ENCODE measurements at places on chromosomes 3 and 15.

DNA sequence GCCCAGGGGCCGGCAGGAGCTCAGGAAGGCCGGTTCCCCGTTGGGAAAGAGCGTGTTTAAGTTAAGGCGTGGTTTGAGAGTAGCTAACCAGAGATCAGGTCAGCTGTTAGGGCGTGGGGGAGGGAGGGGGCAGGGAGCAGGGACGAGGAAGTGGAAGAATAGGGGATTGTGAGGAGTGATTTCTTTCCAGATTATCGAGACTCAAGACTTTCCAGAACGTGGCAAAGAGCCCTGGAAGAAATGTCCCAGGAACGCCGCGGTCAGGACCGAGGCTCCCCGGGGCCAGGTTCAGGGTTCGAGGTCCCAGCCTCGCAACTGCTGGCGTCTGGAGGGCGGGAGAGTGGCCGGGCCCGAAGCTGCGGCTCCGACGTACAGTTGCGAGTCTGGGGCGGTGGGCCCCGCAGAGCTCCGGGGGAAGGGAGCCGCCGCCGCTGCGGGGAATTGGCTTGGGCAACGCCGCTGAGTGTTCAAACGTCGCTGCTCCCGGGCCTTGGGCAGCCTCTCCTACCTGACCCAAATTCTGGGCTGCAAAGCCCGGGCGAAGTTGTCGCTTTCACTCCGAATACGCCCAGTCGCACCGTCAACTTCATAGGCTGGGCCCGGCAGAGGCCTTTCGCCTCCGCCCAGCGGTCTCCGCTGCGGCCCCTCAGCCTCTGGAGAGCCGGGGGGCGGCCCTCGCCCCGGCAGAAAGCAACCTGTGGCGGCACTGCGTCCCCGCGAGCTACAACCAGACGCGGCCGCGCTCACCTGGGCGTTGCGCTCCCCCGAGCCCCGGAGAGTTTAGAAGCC, 9.5 kb downstream of the ISL2 start:
- no peak for DNase-seq

DNA sequence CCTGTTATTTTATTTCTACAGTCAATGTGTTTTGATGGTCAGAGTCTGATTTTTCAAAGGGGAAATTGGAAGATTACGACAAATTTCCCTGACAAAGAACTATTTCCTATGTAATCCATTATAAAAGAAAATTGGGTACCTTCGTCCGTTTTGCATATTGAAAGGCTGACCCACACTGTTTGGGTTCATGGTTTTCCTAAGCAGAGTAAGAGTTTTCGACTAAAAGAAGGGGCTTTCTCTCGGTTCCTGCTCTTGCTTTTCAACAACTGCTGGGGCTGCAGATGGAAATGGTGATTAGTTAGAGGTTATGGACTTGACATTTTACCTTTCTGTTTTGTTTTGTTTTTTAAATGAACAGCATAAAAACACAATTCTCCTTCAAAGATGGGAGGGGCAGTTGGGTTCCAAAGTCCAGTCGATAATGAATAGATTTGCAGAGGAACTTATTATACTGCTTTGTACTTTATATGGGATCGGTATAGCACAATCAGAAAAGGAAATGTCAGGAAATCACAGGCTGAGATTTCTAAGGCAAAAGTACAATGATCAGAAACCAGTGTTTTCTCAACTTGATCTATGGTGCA, 978 bp downstream of the KCNMB2 start:
- no peak for DNase-seq

- DNase-seq: no peak
Observed at GRCh38 chr3:134824791-134825190, 29.7 kb downstream of the EPHB1 start.

GRCh38 chr3:32310918-32311839, 72.7 kb downstream of the CMTM8 start:
- no peak for DNase-seq

- DNase-seq: no peak
Observed at GRCh38 chr15:89052474-89052873, 35.8 kb upstream of the ABHD2 start.

DNA sequence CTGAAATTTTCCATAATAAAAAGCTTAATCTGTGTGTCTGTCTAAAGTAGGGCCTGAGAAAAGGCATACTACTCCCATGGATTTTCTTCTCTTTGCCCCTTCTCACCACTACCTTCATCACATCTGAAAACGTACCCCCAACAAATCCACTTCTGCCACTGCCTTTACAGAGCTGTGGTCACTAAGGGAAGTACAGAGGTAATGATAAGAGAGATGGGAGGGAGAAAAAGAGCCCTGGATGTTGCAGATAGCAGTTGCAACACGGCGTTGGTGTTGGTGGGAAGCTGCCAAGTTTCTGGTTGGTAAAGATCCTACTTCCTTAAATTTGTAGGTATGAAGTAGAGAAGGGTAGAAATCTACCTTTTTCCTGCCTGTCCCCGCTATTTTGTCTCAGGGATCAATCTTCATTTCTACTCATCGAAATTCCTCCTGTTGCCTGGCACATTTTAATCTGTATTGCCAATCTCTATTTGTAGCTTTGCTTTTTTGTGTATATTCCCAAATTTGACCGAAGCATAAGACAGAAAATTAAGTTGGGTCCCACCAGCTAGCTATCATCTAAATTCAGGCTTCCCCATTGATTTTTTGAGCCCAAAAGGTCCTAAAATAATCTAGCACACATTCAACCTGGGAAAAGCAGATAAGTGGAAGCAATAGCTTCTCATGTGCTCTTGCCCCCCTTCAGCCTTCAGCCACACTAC, 102.9 kb downstream of the TFDP2 start:
- no peak for DNase-seq

GRCh38 chr3:9659849-9660248, 10.5 kb downstream of the MTMR14 start:
- DNase-seq: no peak

DNA sequence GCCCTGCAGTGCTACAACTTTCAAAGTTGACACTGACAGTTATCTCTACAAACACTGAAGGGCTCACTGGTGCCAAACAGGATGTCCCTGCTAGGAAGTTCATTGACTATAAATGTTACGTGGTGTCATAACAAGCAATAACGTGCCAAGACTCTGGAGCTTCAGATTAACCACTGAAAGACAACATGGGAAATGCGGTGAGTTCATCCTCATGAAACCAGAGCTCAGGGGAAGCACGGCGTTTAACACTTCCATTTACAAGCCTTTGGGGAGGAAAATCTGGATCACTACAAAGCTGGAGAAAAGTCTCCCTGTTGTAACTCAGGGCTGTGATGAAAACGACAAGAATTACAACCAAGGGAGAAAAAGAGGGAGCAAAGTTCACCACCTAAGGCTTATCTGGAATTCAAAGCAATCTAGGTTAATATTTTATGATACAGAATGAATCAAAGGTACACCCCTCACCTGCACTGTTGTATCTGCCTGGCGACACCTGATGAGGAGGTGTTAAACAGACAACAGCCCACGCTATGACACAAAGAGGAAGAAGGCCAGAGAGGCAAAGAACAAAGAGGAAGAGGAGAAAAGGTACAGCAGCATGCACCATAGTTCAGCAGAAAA, 27.0 kb downstream of the SHQ1 start:
- DNase-seq: peak; percentile 64

DNA sequence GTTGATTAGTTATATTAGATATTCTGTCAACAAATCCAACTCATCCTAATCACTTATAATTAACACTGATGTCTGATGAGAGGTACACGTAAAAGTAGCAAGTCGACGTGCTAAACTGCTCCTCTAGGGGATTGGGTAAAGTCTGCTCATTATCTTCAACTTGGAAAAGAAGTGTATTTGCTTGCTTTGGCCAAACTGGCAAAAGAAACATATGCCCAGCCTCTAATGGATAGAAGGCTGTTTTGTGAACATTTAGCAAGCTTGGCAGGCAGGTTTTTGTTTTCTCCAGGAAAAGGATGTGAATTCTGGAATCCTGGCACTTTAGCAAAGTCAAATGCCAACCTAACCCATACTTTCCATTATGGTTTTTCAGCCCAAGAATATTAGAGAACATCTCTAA, 264.8 kb downstream of the TBL1XR1 start:
- DNase-seq: no peak

DNA sequence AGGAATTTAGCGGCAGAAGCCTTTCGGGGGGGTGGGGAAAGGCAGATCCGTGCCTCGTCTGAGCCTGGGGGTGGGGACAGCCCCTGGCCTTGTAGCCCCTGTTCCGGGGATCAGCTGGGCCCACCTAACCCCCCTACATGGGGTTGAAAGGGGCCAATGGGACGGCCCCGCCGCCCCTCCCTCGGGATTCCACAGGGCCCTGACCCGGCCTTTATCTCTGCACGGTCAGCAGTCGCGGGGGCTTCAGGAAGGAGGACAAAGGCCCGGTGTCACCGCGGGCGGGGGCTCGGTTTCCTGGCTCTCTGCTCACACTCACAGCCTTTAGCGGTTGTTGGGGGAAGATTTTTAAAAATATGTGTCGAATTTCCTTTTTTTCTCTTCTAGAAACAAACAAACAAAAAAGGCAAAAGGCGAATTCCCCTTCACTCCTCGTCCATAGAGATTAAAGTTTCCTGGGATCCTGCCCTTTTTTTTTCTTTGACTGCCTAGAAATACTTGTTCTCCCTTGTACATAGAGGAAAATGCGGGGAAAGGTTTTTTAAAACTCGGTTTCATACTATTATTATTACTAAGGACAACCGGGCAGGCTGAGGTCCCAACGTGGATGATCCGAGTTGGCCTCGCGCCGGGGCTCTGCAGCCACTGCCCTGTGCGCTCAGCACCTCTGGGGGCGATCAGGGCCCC, 7.9 kb downstream of the FOXL2 start:
- DNase-seq: no peak

GRCh38 chr15:89360294-89360971, 25.8 kb upstream of the POLG start:
- no peak for DNase-seq

DNA sequence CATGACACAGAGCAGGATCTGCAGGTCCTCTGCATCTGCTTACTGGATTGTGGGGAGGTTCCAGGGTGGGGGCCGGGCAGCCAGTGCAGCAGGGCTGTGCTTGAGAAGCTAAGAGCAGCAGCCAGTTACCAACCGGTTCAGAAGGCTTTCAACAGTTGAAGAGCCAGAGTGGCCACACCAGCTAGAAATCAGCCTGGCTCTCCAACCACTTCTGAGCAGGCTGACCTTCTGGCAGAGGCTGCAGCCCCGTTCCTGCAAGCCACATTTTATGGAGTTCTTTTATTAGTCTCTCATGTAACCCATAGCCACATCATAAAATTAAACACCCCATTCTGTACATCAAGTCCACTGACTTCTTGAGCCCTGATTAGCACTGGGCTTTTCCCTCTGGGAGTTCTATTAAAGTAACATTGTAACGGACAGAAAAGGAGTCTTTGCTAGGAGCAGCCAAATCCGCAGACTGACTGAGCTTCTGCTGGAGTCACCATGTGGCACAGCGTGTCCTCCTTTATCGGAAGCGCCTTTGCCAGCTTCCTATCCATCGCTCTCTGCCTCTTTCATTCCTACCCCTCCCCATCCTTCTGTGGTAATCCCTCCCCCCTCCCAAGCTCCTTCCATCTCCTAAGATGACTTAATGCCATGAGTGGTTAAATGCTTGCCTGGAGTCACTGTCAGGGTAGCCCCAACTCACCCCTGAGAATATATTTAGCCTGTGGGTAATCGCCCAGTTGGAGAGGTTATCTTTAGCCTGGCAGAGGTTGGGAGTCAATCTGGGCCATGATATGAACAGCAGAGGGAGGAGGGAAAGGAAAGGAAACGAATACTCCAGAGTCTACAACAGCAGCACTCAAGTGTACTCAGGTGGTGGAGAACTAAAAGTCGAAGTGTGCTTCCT, 138.5 kb upstream of the HES1 start:
- no peak for DNase-seq

GRCh38 chr3:66822186-66823008, 175.7 kb upstream of the KBTBD8 start:
- peak; percentile 74 for DNase-seq

DNA sequence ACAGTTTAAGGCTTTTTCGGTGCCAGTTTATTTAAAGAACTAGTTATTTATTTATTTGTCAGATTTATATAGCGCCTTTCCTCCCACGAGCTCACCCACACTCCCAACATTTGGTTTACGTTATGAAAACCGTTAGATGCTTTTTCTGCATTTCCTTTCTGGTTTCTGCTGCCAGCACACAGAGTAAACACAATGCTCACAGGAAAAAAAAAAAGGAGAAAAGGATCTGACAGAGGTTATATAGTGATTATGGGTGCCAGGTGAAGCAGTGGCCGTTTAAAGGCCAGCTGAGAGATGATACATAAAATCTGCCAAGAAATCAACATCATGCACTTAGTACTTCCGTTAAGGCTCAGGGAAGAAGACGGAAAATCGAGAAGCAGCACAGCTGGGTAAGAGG, 37.9 kb downstream of the ETV5 start:
- no peak for DNase-seq

DNA sequence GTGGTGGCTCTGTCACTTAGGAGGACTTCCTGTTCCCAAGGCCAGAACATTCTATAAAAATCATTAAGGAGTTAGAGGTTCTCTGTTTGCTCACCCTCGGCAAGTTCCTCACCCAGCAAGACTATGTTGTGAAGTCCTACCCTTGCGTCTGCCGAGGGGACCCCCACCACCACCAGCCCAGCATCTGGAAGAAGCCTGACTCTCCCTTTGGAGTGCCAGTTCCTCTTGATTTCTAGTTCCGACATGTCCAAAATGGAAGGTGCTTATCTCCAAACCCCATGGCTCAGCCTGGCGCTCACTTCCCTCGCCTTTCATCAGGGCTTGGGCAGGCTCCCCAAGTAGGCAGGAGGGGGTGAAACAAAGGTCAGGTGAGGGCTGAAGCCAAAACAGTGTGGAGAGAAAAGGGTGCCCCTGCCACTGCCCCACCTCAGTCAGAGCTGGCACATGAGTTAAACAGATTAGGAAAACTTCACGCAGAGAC, 41.0 kb downstream of the BHLHE40 start:
- DNase-seq: no peak

- DNase-seq: no peak
Observed at GRCh38 chr3:76377074-76377473, 591.7 kb upstream of the ZNF717 start.

DNA sequence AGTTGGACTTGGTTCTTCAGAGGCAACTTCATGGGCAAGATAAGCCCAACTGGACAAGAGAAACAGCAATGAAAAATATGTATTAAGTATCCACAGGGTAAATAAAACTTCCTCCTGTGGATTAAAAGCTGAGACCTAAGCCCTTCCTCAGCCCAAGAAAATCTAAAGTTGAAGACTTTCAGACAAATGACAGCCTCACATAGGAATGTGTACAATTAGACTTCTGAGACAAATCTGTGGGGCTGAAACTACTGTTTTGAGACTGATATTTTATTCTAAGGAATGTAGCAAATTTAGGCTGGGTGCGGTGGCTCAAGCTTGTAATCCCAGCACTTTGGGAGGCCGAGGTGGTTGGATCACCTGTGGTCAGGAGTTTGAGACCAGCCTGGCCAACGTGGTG, 74.2 kb upstream of the IL12A start:
- DNase-seq: no peak

Data from activated CD4-positive, alpha-beta T cell treated with anti-CD3 and anti-CD28 coated beads, Interleukin-2, amount 50 U/mL, for 16 hours (primary cell).